Non-pigmented ciliary epithelial cell (primary cell): ENCODE measurements at places on chromosomes 16 and 17.

DNA sequence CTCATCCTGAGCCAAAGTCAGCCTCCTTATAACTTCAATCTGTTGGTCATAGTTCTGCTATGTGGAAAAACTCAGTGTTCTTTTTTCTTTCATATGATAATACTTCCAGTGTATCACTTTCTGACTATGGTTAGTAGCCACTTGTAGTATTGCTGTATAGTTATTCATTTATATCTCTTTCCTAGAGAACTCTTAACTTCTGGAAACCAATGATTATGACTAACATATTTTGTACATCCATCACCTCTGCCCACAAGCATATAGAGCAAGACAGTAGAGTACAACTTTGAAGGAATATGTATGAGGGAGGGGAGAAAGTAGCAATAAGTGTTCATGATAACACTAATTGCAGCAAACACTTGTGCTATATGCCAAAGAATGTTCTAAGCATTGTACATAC, 38.6 kb downstream of the COX10 start:
- DNase-seq: no peak

GRCh38 chr16:73878611-73879010, 418.0 kb upstream of the PSMD7 start:
- DNase-seq: peak; percentile 54

DNA sequence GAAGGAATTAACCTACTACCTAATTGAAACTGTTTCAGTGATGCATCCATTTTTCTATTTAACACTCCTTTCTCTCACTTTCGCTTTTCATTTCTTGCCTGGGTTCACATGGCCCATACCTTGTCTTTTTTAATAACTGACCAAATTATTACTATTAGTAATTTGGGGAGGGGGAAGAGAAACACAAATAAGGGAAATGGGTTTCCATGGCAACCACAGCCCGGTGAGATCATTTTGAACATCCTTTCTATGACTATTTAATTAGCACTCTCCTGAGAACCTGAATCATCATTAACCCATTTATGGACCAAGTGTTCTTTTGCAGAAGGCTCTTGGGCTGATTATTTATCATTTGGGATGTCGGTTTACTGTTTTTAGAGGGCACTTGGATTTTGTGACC, 628.2 kb upstream of the SALL1 start:
- DNase-seq: no peak

DNA sequence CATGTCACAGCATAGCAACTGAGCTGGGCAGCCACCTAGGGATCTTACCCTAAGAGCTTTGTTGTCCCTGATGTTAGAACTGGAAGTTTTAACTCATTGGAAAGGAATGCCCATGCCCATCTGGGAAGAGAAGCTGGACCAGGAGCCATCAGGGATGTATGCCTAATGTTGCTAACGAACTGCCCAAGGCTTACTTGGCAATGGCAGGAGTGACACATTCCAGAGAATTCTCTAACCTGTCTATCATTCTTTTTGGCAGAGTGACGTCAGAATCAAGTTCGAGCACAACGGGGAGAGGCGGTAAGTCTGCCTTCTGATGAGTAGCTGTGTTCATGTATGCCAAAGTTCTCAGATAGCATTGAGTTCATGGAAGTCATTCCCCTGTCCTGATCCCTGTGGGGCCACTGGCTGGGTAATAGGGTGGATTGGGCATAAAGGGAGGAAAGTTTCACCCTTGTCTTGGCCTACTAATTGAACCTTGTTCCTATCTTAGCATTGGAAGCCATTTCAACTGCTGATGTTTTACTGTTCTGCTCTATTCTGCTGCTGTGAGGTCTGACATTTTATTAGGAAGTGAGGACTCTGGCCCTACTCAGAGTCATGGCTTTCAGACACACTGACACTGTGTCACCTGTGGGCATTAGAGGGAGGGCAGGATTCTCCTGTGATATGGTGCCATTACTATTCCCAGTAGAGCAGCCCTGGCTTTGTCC, 23.7 kb downstream of the MAP3K3 start:
- no peak for DNase-seq

DNA sequence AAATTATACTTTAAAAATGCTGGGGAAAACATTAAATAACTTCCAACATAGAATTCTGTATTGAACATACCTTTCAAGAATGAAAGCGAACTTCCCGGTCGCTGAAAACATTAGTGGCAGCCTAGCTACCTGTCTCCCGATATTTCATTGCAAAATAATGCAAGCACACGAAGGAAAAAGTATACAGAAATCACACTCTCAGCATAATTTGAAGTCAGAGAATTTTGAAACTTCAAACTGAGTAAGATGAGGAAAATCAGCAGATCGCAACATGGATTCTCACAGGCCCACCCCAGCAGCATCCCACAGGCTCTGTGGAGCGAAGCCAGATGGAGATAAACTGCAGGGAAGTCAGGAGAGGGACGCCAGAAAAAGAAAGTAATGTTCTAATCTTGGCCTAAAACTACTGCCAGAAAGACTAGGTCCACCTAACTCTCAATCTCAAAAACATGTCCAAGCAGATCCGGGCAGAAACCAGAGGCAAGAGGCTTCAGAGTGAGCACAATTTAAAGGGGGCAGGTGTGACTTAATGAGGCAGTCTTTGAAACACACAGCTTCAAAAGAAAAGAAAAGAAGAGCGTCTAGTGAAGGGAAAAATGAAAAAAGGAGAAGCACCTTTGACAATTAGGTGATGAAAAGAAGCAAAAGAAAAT, 4.8 kb upstream of the GOSR1 start:
- no peak for DNase-seq

DNA sequence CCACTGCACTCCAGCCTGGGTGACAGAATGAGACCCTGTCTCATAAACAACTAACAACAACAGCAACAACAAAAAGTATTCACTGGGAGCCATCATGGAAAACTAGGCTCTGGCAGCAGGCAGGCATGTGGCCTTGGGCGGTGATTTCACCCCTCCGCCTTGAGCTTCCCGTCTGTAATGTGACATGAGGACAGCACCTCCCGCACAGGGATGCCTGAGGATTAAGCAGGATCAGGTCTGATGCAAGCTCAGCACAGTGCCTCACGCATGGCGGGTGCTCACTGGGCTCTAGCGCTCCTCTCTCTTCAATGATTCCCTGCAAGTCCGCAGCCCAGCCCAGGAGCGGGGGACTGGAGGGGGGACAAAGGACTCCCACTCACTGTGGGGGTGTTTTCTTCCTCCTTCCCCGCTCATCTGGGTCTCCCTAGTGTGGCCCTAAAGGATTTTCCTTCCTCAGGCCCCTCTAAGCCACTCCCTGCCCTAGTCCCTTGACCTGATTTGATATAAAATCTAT, 2.8 kb downstream of the PLCD3 start:
- no peak for DNase-seq

DNA sequence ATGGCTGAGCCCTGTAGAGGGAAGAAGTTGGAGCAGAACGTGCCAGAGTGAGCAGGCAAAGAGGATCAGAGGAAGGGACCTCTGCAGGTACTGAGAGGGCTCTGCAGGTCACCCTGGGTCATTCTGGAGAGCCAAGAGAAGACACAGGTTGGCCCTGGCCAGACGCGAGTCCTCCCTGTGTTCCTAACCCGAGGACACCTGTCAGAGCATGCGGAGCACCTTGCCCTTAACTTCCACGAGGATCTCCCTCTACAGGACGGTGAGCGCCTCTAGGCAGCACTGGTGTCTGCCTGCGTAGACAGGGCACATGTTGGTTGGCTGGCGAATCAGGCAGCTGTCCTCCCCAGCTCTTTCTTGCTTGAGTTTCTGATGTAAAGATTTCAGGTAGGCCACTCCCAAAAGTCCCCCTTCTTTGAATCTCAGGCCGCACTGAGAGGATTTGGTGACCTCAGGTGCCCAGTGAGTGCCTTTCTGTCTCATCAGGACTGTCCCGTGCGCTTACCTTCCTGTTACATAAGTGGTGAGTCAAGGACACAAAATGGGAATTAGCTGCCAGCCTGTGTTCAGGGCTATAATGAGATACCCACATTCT, 45.3 kb downstream of the MPRIP start:
- no peak for DNase-seq

- no peak for DNase-seq
Measured at GRCh38 chr16:54286366-54287130, at the start of gene IRX3. IRX3 (minus strand) TSS chr16:54286787; CDS start chr16:54286050, 737 bp downstream.

DNA sequence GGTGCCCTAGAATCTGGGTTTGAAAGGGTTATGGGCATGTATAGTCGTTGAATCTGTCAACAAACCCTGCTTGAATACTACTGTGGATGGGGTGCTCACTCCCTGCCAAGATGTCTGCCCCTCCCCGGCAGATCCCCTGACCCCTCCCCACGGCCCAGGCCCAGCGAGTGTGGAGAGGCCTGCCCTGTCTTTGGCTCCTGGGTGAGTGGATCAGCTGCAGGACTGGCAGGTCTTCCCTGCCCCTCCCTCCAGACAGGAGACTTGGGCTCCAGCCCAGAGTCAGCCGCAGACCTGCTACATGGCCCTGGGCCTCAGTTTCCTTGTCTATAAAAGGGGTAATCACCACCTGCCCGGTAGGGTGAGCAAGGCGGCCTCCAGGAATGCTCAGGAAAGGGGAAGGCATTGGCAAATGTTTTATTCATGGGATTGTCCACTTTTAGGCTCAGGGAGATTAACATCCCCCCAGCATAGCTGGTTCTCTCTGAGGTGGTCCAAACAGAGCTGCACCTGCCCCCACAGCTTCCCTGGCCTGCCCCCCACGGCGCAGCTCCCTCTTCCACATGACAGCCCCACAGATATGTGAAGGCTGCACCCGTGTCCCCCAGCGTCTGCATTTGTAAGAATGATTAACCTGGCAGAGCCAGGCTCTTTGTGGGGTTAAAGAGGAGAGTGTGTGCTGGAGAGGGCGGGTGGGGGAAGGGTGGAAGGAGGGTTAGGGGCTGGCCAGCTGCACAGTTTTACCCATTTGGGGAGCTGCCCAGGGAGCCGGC, 18.5 kb upstream of the SPNS2 start:
- DNase-seq: no peak

DNA sequence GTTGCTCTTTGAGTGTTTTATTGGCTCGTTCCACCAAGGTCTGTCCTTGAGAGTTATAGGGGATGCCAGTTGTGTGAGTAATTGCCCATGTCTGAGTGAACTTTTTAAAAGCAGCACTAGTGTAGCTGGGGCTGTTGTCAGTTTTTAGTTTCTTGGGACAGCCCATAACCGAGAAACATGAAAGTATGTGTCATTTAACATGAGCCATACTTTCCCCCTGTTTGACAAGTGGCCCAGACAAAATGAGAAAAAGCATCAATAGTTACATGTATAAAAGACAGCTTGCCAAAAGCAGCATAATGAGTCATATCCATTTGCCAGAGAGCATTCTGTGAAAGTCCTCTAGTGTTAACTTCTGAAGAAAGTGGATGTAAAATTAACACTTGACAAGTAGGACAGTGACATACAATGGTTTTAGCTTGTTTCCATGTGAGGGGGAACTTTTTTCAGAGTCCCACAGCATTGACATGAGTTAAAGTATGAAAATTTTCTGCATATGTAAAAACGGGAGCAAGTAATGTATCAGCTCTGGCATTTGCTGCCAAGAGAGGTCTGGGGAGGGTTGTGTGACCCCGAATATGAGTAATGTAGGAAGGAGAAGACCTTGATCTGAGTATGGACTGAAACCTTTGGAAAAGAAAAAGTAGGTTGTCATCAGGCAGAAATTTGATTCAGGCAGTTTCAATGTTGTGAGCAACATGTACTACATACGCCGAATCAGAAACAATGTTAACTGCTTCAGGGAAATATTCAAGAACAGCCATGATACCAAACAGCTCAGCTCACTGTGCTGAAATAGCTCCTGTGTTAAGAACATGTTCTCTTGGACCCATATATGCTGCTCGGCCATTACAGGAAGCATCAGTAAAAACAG, 56.8 kb upstream of the ARL4D start:
- no peak for DNase-seq

- no peak for DNase-seq
Measured at GRCh38 chr16:59848296-59848695, 1114.2 kb upstream of the GOT2 start.

- no peak for DNase-seq
Measured at GRCh38 chr17:31130286-31131224, 35.8 kb downstream of the NF1 start.

DNA sequence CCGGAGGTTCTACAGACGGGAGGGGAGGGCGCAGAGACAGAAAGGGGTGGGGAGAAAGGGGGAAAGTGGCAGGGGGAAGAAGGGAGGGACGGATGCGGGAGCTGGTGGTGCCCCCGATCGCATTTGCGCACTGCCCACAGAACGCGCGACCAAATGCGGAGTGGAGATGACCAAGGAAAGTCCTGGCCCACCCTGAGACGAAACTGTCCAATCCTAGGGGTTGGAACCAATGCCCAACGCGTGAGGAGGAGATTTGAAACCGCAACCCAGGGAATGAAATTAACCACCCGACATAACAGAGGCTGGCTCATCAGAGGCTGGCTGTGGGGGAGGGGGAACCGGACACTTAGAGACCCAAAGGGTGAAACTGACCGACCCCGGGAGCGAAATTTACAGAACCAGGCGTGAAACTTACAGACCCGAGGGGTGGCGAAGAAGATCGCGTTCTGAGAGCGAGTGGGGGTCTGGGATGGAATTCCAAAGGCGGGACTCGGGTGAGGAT, 1.4 kb downstream of the HES7 start:
- DNase-seq: no peak

GRCh38 chr17:2212400-2212981, 91.1 kb downstream of the SMG6 start:
- peak; percentile 87 for DNase-seq

- DNase-seq: peak; percentile 77
Measured at GRCh38 chr16:14510939-14511799, 118.9 kb downstream of the PARN start.

DNA sequence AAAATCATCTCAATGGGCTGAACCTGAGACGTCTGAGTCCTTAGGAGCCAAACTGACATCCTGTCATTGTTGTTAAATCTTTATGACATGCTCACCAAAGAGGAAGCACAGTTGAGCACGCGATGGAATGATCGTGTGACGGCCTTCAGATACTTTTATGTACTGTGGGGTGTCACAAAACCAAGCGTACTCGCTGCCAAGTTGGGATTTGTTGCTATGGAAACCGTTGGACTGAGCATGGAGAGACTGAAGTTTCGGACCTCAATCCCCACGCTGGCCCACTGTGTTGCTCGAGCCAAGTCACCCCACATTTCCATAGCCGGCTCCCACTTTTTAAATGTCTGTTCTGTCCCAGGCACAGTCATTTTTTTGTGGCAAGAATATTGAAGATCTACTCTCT, 222.8 kb upstream of the SDK2 start:
- no peak for DNase-seq

GRCh38 chr16:31519759-31520431, 7.8 kb upstream of the AHSP start:
- no peak for DNase-seq
